ENCODE measurements at places on chromosomes 1 and 21. TPM values are rescaled to one million over a fixed set of nuclear protein-coding genes. Genes with fewer than 3 reads are reported as not detected.

Gene PLA2G2C
- not detected for total RNA-seq

Gene SNX7
- 33.9 TPM for total RNA-seq

- DNase-seq, result no peak
These were observed 42.8 kb downstream of the ARHGEF10L start for GRCh38 chr1:17582124-17582774.

GRCh38 chr1:85553416-85554335, 26.9 kb upstream of the CCN1 start:
- no peak for DNase-seq

- no peak for DNase-seq
These were observed 29.4 kb downstream of the BARHL2 start for GRCh38 chr1:90687747-90688146.

Gene FAM151A
- total RNA-seq, result not detected

- DNase-seq, result no peak
These were observed 14.8 kb downstream of the IL12RB2 start for GRCh38 chr1:67322442-67322841.

GRCh38 chr1:2554621-2555387, 1.4 kb upstream of the TNFRSF14 start:
- peak; percentile 64 for DNase-seq

DNA sequence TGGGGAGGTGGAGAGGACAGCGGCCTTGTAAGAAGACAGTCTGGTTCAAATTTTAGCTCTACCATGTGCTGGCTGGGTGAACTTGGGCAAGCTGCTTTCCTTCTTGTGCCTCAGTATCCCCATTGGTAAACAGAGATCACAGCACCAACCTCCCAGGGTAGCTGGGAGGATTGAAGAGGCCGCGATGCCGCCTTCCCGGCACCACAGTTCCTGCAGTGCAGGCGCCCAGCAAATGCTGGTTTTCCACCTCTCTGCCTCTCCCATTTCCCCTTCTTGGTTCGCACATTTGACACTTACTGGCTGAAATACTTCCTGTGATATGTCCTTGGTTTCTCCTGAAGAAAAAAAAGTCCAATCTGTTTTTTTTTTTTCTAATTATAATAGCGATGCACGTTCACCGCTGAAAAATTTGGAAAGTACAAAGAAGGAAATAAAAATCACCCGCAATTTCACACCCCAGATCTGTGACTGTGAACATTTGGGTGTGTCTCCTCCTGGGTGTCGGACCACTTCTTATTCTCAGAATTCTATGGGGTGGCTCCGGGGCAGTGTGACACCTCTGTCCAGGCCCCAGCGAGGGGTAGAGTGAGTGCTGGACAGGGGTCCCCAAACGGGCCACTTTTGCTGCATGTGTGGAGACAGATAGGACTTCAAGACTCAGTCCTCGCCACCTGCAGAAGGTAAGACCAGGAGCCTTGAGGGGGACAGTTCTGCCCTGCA, 73.1 kb downstream of the RUNX3 start:
- no peak for DNase-seq

DNA sequence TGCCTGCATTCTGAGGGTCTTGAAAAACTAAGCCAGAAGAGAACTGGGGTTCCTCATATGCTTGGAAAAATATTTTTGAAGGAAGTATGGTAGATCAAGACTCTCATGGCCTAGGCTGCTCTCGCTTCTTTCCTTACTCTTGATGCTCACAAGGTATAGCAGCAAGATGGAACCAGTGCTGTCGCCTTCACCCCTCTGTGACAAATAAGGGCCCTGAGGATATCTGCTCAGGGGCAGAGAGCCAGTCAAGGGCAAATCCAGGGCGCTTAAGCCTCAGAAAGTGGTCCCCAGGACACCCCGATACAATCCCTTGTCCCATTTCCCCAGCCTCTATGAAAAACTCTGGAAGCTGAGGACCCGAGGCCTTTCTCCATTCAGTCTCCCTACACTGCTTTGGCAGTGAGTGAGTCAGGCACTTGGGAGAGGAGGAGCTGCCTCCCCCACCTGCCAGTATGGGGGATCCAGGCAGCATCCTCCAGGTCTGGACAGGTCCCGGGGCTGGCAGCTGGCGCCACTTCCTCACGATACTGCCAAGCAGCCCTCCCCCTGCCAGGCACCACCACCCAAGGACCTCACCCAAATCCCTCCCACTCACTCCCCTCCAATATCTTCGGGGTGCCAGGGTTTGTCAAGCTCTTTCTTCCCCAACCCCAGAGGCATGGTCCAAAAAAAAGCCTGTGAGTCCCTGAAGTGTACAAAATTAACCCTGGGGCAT, 1.3 kb downstream of the IGSF9 start:
- DNase-seq, result no peak

Gene FCRL4
- not detected for total RNA-seq

DNA sequence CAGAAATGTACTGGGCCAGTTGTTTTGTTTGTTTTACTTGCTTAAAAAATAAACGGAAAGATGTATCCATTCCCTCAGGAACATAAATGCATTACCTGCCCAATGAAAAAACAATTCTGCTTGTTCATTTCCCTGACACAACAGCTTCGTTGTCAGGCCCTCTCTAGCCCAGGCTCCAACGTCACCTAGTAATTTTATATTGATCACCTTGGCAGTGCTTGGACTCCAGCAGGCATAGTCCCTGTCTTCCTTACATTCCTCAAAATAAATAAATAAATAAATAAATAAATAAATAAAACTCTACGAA, 1.2 kb downstream of the CEP170 start:
- DNase-seq, result peak; percentile 8

GRCh38 chr1:171158096-171158495, 27.0 kb upstream of the FMO2 start:
- DNase-seq, result no peak

Gene B4GALT2
- 23.7 TPM for total RNA-seq

Gene RNF186
- total RNA-seq, result not detected

Gene FCN3
- not detected for total RNA-seq

GRCh38 chr1:230268371-230269170, 157.6 kb downstream of the PGBD5 start:
- peak; percentile 78 for DNase-seq

DNA sequence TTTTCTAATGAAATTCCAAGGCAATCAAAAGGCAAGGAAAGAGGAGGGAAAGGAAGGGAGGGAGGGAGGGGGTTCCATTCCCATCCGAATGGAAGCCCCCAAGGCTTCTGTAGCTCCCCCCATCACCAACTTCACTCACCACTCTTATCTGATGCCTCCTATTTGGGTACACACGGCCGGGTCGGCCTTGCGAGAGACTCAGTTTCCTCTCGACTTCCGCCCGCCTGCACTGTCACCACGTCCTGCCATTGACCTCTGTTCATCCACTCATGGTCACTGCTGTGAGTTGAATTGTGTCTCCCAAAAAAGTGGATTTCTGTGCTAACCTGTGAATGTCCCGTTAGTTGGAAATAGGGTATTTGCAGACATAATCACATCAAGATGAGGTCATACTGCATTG, 11.2 kb downstream of the PDE9A start:
- DNase-seq, result no peak

Gene LSM10
- total RNA-seq, result 8.6 TPM

DNA sequence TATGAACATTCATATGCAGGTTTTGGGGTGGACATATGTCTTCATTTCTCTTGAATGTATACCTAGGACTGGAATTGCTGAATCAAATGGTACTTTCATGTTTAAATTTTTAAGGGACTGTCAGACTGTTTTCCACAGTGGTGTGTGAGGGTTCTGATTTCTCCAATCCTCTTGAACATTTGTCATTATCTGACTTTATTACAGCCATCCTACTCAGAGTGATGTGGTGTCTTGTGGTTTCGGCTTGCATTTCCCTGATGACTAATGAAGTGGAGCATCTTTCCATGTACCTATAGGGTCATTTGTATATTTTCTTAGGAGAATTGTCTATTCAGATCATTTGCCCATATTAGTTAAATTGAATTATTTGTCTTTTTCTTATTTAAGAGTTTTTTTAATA, 35.4 kb upstream of the ZNF281 start:
- DNase-seq, result no peak

- DNase-seq, result peak; percentile 96
These were observed at the start of gene CENPS for GRCh38 chr1:10430216-10431069. TSS of gene CENPS (plus strand) at chr1:10430433. CDS start at chr1:10430518, 85 bp downstream.

DNA sequence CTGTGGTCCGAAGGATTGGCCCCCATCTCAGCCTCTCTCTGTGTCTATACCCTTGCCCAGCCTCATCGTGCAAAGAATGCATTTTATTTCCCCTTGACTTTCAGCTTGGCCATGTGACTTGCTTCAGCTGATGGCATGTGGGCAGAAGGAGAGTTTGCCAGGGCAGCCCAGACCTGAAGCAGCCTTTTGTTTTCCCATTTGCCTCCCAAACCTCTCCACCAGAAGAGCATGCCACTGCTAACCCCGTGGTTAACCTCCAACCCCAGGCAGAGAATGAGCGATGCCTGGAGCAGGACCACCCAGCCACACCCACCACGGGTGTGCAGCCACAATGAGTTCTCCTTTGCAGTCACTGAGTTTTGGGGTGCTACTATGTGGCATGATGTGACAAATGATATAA, 136.4 kb downstream of the SETD4 start:
- no peak for DNase-seq

DNA sequence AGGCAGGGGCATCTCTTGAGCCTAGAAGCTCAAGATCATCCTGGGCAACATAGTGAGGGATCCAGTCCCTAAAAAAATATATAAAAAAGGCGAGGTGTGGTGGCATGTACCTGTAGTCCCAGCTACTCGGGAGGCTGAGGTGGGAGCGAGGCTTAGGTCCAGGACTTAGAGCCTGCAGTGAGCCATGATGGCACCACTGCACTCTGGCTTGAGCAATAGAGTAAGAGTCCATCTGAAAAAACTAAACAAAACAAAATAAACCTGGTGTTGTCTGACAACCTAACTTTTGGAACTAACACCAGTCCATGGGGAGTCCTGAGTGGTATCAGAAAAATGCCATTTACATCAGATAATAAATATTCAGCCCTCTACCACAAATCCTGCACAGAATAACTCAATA, 110.1 kb upstream of the NRIP1 start:
- no peak for DNase-seq

Gene OR2L8
- total RNA-seq, result not detected

Gene ACBD6
- total RNA-seq, result 53.9 TPM

GRCh38 chr1:205170532-205171269, 40.8 kb downstream of the DSTYK start:
- no peak for DNase-seq

DNA sequence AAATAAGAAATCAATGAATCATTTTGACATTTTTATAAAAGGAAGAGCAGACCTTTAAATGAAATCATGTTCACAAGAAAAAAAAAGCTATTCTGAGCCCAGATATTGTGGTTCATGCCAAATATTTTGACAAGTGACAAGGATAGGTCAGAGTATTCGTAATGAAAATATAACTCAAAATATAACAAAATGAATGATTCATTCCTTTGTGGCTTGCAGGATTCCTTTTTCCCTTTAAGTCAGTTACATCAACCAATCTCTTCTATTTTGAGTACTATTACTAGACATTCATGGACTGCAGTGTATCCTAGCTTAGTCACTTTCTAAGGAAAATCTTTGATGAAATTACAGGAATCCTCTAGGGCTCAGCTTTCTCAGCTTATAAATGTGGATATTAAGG, 188.7 kb downstream of the COL11A1 start:
- DNase-seq, result no peak

Gene ID3
- total RNA-seq, result 99.9 TPM

GRCh38 chr1:118866330-118866729, 121.8 kb downstream of the TBX15 start:
- no peak for DNase-seq

Gene UMODL1
- 0.09 TPM for total RNA-seq

- peak; percentile 96 for DNase-seq
These were observed at the start of gene IRF6 for GRCh38 chr1:209805875-209806760. TSS of gene IRF6 (minus strand) at chr1:209806142. CDS start at chr1:209801413, 4,729 bp downstream.

GRCh38 chr1:246039584-246039983, 467.5 kb downstream of the SMYD3 start:
- DNase-seq, result no peak

DNA sequence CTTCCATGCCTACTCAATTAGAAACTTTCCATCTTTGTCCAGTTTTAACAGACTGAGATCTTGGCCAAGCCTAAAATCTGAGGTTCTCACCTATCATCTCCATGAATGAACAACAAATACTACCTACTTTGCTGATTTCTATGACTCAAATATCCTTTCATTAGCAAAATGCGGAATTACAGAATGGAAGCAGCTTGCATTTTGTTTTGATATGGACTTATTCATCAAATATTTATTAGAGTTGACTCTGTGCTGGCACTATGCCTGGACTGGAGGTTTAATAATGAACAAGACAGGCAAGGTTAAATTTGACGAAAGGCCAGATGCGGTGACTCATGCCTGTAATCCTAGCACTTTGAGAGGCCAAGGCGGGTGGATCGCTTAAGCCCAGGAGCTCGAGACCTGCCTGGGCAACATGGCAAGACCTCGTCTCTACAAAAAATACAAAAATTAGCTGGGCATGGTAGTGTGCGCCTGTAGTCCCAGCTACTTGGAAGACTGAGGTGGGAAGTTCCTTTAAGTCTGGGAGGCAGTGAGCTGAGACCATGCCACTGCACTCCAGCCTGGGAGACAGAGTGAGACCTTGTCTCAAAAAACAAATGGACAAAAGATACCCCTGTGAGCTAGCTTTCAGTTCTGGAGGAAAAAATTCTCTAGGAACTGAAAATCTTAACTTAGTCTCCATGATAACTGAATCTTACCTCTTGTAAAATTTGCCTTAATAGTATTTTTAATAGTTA, 29.4 kb upstream of the SOD1 start:
- no peak for DNase-seq

Gene FAM163A
- 0.11 TPM for total RNA-seq

DNA sequence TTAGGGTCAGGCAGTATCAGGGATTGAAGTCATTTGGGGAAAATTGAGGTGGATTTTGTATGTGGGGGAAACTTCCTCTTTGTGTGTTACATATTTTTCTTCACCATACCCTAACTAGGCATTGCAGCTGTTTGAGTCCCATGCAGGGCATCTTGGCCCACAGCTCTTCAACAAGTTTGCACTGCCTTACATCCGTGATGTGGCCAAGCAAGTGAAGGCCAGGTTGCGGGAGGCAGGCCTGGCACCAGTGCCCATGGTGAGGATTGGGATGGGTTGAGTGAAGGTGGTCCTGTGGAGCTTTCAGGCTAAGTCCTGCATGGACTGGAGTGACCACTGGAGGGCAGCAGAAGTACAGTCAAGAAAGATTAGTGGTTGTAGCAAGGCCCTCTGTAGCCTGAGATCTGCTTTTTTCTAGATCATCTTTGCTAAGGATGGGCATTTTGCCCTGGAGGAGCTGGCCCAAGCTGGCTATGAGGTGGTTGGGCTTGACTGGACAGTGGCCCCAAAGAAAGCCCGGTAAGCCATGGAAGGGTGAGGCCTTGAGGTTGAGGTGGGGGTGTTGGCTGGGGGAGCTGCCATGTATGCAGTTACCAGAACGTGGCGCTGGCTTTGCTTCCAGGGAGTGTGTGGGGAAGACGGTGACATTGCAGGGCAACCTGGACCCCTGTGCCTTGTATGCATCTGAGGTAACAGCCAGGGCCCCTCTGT, 2.4 kb downstream of the UROD start:
- DNase-seq, result peak; percentile 88

- peak; percentile 60 for DNase-seq
These were observed 28.6 kb downstream of the EBNA1BP2 start for GRCh38 chr1:43143441-43143888.

Gene RPTN
- not detected for total RNA-seq

Gene S100A5
- not detected for total RNA-seq
